ENCODE measurements at places on chromosomes 1 and 21. TPM values are rescaled to one million over a fixed set of nuclear protein-coding genes. Genes with fewer than 3 reads are reported as not detected.

The PKN2 gene
- 45.5 TPM for total RNA-seq

The FCRLA gene
- 0.17 TPM for total RNA-seq

The SLC19A2 gene
- total RNA-seq, result 3.7 TPM

The TNFRSF25 gene
- total RNA-seq, result 8.0 TPM

The IGSF9 gene
- not detected for total RNA-seq

The DNALI1 gene
- 0.51 TPM for total RNA-seq

Data from dermis blood vessel endothelial cell (primary cell).